Iris pigment epithelial cell (primary cell): ENCODE measurements at places on chromosomes 7 and 10.

DNA sequence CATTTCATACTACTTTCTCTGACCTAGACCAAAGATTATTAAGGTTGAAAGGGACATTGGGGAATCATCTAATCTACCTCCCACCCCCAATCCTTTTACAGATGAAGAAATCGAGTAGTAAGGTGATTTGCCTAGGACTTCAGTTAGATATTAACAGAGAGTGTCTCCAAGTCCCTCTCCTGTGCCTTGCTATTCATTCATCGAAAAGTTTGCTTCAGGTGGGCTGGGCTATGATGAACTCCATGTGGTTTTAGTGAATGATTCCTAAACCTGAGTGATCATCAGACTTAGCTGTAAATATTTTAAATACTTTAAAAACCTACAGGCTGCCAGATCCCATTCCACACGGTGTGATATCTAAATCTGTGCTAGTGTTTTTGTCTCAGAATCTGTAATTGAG, 259.4 kb upstream of the SORCS1 start:
- no peak for DNase-seq

GRCh38 chr7:146455091-146455655, 338.6 kb downstream of the CNTNAP2 start:
- DNase-seq: no peak

- DNase-seq: no peak
These were observed 265.6 kb downstream of the CCDC3 start for GRCh38 chr10:12735843-12736462.

GRCh38 chr10:26232174-26232573, 15.6 kb downstream of the GAD2 start:
- no peak for DNase-seq

- no peak for DNase-seq
These were observed 109.8 kb downstream of the GLI3 start for GRCh38 chr7:42127232-42127622.

- no peak for DNase-seq
These were observed 7.0 kb downstream of the POLR2J start for GRCh38 chr7:102471791-102472125.

- no peak for DNase-seq
These were observed 354.5 kb downstream of the WDR11 start for GRCh38 chr10:121205625-121206024.

DNA sequence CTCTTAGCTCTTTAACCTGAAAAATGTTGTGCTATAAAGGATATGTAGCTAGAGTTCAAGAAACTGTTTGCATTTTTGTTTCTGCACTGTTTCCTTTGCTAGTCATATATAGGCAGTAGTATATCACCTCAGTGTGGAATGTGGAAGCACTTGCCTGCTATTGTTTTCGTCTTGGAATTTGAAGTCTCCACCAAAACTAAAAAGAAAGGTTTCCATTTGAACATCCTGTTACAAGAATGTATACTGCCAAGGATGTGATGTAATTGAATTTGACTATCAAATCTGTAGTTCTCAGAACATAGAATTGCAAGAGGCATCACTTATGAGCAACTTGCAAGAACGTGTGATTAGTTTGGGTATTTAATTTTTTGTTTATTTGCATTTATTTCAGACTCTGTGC, 51.1 kb upstream of the MEOX2 start:
- DNase-seq: no peak

GRCh38 chr7:103660455-103661371, 214.7 kb upstream of the SLC26A5 start:
- peak; percentile 91 for DNase-seq
